Activated T-helper 2 cell treated with anti-CD3 and anti-CD28 coated beads, Interferon-gamma antibody, Interleukin-2, Interleukin-4, amounts not matched to agents 10 μg/mL and 5 μg/mL and 100 μg/mL, durations not matched to agents 14 hours and 24 hours and 36 hours (primary cell): ENCODE measurements at places on chromosomes 2 and 18. TPM values are rescaled to one million over a fixed set of nuclear protein-coding genes. Genes with fewer than 3 reads are reported as not detected.
A peak's percentile ranks its signal among the peaks of the same experiment; 100 is the strongest.

TGFA gene
- total RNA-seq, result not detected in 2 replicates

ESPNL gene
- total RNA-seq, result 0.07 and 0.14 TPM in 2 replicates

NT5DC4 gene
- not detected in 2 replicates for total RNA-seq

GRCh38 chr18:10297086-10297485 is 157.3 kb upstream of the APCDD1 start:
- DNase-seq, result no peak
- no peaks in the 10 kb centered on the region for H3K27me3 ChIP-seq
- H3K4me3 ChIP-seq, result no peak overlapping the region
- H3K36me3 ChIP-seq, result no peaks in the 10 kb centered on the region
- no peak overlapping the region for H3K27ac ChIP-seq

DNA sequence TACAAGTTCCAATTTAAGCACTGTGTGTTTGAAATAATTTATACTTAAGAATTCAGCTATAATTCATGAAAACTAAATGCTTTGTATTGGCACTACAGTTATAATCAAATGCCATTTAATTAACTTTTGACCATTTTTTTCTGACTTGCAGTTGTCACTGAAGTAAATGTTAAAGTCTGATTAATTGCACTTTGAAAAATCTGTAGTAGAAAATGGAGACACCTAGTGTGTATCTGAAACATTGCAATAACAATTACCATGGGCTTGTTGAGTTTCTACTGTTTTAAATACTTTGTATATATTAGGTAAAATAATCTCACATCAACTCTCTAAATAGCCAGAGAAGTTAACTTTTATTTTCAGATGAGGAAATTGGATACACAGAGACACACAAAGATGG is 458.6 kb upstream of the FSIP2 start:
- no peak overlapping the region for H3K4me3 ChIP-seq
- no peaks in the 10 kb centered on the region for H3K27me3 ChIP-seq
- no peak overlapping the region for H3K27ac ChIP-seq
- H3K4me1 ChIP-seq, result no peaks in the 10 kb centered on the region

DNA sequence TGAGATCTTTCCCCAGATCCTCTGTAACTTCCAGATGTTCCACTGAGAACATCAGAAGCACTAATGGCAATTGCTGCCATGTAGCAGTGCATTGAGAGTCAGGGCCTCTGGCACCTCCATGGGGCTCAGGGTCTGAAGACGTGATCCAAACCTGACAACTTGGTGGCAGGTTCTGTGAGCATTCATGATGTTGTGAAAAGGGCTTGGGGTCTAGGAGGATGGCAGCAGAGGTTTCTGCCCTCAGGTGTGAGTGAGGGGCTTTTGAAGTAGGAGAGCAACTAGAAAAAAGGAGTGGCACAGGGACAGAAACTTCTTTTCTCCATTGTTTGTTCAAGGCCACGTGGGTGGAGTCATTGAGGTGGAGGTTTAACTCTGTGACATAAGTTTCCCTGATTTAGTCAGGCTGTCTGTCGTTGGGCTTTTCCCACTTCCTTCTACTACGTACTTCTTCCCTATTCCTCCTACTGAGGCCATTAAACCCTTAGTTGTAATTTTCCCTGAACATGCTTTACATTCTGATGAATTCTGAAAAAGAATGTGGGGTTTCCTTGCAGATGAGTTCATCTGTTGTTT is 13.1 kb downstream of the CFLAR start:
- H3K27ac ChIP-seq, result peak overlapping the region; percentile 98
- H3K27me3 ChIP-seq, result no peaks in the 10 kb centered on the region
- H3K4me1 ChIP-seq, result peaks cover 58% of the 10 kb centered on the region
- DNase-seq, result no peak

DNA sequence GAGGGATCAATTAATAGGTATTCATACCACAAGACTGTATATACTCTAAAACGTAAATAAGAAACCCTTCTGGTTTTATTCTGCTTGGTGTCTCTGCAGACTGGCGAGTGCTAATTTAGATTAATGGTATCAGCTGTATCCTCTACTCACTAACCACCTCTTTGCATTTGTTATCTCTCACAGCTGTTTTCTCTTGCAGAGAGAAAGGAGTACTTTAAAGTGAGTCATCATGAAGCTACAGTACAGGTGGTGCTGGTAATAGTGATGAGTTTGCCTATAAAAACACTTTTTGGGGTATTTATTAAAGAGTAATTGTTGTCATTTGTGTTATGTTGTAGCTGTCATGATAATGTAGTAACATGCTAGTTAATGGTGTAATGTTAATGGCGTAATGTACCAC is 147.7 kb downstream of the NETO1 start:
- no peak overlapping the region for H3K27ac ChIP-seq
- no peaks in the 10 kb centered on the region for H3K36me3 ChIP-seq
- DNase-seq, result no peak
- H3K27me3 ChIP-seq, result no peaks in the 10 kb centered on the region
- H3K4me3 ChIP-seq, result no peak overlapping the region
- no peaks in the 10 kb centered on the region for H3K4me1 ChIP-seq

- peaks cover 14% of the 10 kb centered on the region for H3K27me3 ChIP-seq
- H3K4me3 ChIP-seq, result no peak overlapping the region
- peaks cover 6% of the 10 kb centered on the region for H3K4me1 ChIP-seq
- H3K36me3 ChIP-seq, result no peaks in the 10 kb centered on the region
- no peak for DNase-seq
- H3K27ac ChIP-seq, result no peak overlapping the region
These were observed 25.6 kb upstream of the GTF2A1L start for GRCh38 chr2:48592067-48592466.

DNA sequence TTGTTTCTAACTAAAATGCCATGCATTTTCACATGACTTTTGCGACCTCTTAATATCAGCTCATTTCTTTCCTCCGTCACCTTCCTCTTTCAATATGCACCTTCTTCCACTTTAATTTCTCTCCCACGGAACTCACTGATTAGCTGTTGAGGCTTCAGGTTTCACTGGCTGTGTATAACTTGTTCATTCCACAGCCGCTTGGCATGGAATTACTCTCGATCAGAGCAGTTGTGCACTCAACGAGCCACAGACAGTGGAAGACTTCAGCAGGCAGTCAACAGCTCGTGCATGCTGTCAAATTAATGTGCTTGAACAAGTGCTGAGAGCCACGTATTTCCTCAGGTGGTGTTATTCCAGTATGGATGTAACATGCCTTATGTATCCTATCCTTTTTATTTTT is 491.2 kb upstream of the DDX18 start:
- H3K4me3 ChIP-seq, result no peak overlapping the region
- H3K27ac ChIP-seq, result no peak overlapping the region
- H3K27me3 ChIP-seq, result no peaks in the 10 kb centered on the region

DNA sequence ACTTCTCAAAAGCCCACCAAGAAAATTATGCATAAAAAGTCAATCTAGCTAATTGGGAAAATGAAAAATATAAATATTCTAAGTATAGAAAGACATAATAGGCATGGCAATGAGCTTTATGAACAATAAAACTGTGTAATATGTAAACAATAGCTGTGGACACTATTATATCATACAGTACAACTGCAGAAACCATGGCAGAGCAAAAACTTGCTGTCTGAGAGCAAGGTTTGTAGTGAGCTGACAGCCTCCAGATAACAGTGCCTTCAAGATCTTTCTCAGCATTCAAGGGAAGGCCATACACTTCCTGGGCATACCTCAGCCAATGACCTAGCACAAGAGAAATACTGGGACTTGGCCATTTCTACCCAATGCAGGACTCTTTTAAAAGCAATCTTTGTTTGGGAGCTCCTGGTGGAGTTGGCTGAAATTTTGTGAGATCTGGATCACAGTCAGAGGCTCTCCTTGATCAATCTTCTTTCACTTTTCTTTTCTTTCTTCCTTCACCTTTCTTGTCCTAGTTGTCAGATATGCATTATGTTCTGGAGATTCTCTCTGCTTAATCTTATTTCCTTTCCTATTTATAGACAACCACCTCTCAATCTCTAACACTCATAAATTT is 427.2 kb upstream of the UBE2E3 start:
- H3K27me3 ChIP-seq, result no peaks in the 10 kb centered on the region
- no peak for DNase-seq
- H3K36me3 ChIP-seq, result no peaks in the 10 kb centered on the region
- H3K27ac ChIP-seq, result no peak overlapping the region
- H3K4me3 ChIP-seq, result no peak overlapping the region
